ENCODE measurements at places on chromosomes 6 and 20. TPM values are rescaled to one million over a fixed set of nuclear protein-coding genes. Genes with fewer than 3 reads are reported as not detected.

KIZ gene
- 20.3 TPM for total RNA-seq

ARHGAP18 gene
- 24.4 TPM for total RNA-seq

GFRAL gene
- total RNA-seq, result not detected

CST2 gene
- total RNA-seq, result not detected

DUSP15 gene
- 0.77 TPM for total RNA-seq

EPM2A gene
- total RNA-seq, result 12.8 TPM

CHD6 gene
- 47.3 TPM for total RNA-seq

HSPA12B gene
- 28.0 TPM for total RNA-seq

RAET1L gene
- not detected for total RNA-seq

NFATC2 gene
- total RNA-seq, result 9.3 TPM

OLIG3 gene
- total RNA-seq, result not detected

PRIM2 gene
- total RNA-seq, result 8.4 TPM

CCM2L gene
- total RNA-seq, result 10.4 TPM

BPIFB4 gene
- not detected for total RNA-seq

NKX2-2 gene
- total RNA-seq, result not detected

OPRL1 gene
- total RNA-seq, result 1.3 TPM

DNA sequence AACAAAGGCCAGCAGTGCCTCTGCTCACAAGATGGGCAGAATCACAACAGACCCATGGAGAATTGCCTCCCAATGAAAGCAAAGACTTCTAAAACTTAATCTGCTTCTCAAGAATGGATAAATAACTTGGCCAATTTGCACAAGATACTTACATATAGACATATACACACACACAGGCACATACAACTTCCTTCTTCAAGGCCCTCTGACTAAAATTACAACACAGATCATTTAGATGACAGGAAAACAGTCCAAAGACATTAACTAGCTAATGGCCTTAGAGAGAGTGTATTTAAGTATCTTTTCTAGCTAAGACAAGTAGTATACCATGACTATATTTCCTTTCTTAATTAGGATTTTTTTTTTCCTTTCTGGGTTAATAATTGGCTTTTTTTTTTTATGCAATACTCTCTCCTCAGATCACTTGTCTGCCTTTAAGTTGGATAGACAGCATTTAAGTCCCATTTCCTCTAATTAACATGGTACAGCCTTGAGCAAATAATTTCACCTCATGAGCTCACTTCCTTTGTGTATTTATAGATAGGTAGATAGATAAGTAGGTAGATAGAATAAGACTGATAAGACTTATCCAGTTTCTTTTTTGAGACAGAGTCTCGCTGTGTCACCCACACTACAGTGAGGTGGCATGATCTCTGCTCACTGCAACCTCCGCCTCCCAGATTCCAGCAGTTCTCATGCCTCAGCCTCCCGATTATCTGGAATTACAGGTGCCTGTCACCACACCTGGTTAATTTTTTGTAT is 70.0 kb downstream of the NRSN1 start:
- no peak for DNase-seq

- no peak for DNase-seq
Observed at GRCh38 chr6:99019381-99019780, 71.6 kb upstream of the FBXL4 start.

GRCh38 chr6:95841560-95841959 is 174.2 kb upstream of the FUT9 start:
- DNase-seq, result no peak

DNA sequence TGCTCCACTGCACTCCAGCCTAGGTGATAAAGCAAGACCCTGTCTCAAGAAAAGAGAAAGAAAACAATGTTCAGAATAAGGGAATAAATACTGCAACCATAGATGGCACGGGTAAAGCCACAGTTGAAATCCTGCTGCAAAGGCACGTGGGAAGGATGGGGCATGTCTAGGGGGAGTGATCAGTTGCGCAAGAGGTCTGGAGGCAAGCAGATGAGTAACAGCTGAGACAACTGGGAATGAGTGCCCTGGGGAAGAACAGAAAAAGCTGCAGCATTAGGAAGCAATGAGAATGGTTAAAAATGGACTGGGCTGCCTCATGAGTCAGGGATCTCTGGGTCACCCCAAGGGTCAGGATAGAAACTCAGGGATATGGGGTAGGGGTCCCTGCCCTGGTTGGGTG is 96.3 kb downstream of the GMPR start:
- DNase-seq, result peak; percentile 85

- DNase-seq, result peak; percentile 68
Observed at GRCh38 chr6:170176898-170177771, 113.7 kb downstream of the DLL1 start.

GRCh38 chr6:126723541-126724170 is 383.7 kb downstream of the CENPW start:
- DNase-seq, result no peak

- DNase-seq, result no peak
Observed at GRCh38 chr20:12264711-12265110, 347.0 kb downstream of the BTBD3 start.

DNA sequence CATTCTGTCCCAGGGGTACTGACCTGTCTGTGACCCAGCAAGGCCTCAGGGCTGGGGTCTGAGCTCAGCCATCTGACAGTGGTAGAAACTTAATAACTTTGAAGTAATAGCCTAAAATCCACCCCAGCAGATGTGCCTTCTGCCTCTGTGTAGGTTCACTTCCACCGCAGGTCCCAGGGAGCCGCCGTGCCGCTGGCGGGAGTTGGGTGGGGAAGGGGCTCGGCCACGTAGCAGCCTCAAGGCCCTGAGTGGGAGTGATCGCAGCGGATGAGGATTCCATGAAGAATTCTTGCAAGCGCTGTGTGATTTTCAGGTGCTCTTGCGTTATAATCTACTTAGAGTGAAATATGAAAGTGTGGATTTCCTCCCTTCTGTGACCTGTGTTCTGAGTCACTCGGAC is 163.7 kb downstream of the DTNBP1 start:
- no peak for DNase-seq

DNA sequence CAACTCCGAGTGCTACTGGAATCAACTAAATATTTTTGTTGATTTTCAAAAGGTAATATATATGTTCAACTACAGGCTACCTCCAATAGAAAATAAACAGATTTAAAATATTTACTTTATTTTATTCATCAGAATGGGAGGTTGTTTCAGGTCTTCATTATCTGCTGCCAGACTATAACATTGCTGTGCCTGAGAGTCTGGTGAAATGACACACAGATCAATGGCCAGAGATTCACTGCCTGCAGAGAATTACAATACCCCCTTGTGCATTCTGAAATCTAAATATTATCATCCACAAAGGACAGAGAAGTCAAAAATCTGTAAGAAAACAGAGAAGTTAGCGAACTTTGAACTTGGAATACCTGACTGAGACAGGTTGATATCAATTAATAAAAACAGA is 667.8 kb upstream of the GJE1 start:
- DNase-seq, result no peak

GRCh38 chr20:41373251-41373783 is 6.7 kb upstream of the EMILIN3 start:
- no peak for DNase-seq

- no peak for DNase-seq
Observed at GRCh38 chr6:41224800-41225199, 3.3 kb upstream of the TREML4 start.

GRCh38 chr20:40866056-40866455 is 162.6 kb upstream of the TOP1 start:
- DNase-seq, result no peak

GRCh38 chr6:113644861-113645575 is 212.1 kb upstream of the MARCKS start:
- no peak for DNase-seq

GRCh38 chr20:11891776-11892545 is 25.7 kb upstream of the BTBD3 start:
- no peak for DNase-seq

DNA sequence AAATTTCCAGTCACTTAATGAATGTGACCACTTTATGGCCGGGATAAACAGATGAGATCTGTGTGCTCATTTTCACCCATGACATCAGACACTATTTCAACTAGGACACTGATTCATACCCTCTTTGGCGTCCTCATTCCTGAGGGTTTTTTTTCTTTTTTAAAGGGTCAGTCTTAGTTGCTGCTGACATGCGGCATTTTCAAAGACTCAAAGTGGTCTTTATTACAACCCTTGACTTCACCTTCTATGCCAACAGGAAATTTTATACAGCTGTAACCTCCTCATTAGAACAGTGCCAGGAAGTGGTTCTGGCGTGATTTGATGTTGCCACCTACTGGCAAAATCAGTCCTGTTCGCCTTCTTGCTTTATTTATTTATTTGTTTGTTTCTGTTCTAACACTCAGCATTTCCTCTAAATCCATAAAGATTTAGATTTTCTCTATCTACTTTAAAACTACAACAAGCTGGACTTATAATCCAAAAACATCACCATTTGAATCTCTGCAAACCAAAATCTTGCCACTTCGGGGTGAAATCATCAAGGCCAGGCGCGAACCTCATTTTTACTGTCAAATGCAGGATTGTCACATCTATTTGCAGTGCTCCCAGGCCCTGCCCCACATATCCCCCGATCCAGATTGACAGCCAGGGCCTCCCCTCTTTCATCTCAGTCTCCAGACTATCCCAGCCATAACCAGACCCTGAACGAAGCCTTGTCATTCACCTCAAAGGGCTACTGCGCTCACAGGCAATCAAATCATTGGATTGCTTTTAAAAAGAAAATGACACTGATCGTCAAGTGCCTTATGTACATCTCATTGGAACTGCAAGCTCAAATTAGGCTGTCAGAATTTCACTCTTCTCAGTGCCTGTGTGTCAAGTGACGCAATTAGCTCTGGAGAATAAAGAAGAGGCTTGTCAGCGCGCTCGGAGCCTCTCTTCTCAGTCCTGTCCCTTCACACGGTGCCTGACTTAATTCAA is 77.5 kb downstream of the C6orf118 start:
- DNase-seq, result no peak

- no peak for DNase-seq
Observed at GRCh38 chr6:33696548-33697518, 14.7 kb downstream of the UQCC2 start.
